Airway epithelial cell (primary cell): ENCODE measurements at places on chromosomes 6 and 20. TPM values are rescaled to one million over a fixed set of nuclear protein-coding genes. Genes with fewer than 3 reads are reported as not detected.

The EPHA7 gene
- total RNA-seq = not detected in 2 replicates

The TFAP2A gene
- total RNA-seq = 24.4 and 24.8 TPM in 2 replicates

The EFCAB8 gene
- total RNA-seq = not detected in 2 replicates

The MCCD1 gene
- total RNA-seq = not detected in 2 replicates

The TINAG gene
- not detected in 2 replicates for total RNA-seq

The SMOC2 gene
- 0.33 and 1.1 TPM in 2 replicates for total RNA-seq

The CD109 gene
- total RNA-seq = 61.1 and 80.5 TPM in 2 replicates

The BEND3 gene
- 1.6 and 3.2 TPM in 2 replicates for total RNA-seq

The GTSF1L gene
- not detected in 2 replicates for total RNA-seq

The MMP24OS gene
- 15.9 and 30.8 TPM in 2 replicates for total RNA-seq

The SFTA2 gene
- not detected in 2 replicates for total RNA-seq

The DHX16 gene
- total RNA-seq = 25.9 and 36.0 TPM in 2 replicates
